ENCODE measurements at places on chromosomes 16 and 17. TPM values are rescaled to one million over a fixed set of nuclear protein-coding genes. Genes with fewer than 3 reads are reported as not detected.

DNA sequence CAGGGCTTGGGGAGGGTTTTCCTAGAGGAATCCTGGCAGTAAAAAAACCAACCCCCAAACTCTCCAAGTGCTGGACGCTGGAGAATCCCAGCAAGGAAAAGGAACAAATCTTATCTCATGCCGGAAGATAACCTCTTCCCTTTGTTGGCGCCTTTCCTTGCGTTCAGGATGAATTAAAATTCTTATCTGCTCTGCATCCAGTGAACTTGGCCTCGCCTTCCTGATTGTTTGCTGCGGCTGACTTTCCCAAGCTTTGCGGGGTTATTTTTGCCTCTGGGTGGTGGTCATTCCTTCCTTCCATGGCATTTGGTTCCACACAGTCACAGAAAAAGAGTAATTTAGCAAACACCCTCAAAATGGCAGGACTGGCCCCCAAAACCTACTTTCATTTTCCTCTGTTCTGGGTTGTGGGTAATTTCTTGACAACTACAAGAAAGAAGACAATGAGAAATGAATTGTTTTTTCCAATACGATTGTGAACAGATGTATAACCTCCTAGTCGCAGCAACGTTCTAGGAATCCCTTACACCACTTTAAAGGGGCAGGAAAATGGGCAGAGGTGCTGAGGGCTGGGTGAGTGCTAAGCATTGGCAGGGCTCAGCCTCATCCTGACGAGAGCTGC lies 77.8 kb downstream of the MRC2 start:
- DNase-seq = peak; percentile 69

GRCh38 chr17:57513569-57513968 lies 231.5 kb downstream of the CCDC182 start:
- no peak for DNase-seq

UMOD gene
- total RNA-seq = not detected

DNA sequence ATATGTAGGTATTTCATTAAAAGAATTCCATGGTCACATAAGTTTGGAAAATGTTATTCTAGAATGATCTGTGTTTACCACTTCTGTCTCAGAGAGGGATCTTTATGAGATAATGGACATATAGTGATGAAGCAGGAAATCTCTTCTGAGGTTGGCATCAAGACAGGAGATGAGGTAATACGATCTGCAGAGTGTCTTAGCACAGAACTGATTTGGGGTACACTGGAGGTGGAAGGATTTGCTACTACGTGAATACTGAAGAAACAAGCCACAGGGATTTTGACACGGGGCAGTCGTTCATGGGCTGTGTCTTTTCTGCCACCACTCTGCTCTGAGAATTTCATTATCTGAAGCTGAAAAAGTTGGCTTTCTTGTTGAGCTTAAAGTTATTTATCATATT lies 5.5 kb downstream of the CBFB start:
- peak; percentile 50 for DNase-seq

DNA sequence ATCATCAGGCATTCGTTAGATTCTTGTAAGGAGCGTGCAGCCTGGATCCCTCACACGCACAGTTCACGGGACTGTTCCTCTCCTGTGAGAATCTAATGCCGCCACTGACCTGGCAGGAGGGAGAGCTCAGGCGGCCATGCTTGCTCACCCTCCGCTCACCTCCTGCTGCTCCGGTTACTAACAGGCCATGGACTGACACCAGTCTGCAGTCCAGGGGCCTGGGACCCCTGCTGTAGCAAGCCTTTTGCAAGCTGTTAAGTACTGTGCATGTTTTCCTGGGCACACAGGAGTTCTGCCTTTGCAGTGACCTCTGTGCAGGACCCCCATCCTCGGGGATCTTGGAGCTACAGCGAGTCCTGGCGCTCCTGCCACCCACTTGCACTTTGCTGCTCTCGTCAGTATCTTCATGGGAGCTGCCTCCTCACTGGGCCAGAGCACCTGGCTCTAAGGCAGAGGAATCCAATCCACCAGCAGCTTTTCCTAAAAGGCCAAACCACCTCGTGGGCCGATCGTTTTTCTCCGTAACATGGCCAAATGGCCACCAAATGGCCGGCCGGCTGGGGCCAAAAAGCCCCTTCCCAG lies 230.6 kb downstream of the FOXL1 start:
- no peak for DNase-seq

DNA sequence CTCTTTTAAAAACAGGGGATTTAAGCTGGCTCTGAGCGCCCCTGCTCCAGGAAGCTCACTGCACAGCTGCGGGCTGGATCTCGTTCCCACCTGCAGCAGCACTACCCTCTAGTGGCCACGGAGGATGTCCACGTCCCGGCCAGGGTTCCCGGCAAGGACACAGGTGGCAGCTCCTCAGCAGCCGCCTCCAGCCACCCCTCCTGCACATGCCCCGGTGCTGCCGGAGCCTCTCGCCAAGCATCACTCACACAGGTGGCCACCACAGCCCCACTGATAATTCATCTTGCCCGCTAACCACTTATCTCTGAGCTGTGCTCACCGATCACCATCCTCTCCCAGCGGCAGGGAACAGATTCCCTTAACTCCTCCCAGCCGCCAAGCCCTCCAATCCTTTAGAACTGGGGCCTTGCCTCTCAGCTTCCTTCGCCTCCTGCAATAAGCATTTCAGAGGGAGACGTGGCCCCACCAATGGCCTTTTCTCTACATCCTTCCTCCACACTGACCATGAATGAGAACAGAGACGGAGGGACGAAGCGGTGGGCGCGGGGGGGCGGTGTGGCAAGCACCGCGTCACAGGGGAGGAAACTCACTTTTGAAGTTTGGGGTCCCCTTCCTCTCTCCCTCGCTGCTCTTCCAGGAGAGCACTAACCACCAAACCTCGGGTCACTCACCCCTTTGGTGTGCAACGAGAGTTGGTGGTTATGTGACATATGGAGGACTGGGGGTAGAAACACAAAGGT lies 222.1 kb downstream of the RBFOX3 start:
- DNase-seq = peak; percentile 36

DNA sequence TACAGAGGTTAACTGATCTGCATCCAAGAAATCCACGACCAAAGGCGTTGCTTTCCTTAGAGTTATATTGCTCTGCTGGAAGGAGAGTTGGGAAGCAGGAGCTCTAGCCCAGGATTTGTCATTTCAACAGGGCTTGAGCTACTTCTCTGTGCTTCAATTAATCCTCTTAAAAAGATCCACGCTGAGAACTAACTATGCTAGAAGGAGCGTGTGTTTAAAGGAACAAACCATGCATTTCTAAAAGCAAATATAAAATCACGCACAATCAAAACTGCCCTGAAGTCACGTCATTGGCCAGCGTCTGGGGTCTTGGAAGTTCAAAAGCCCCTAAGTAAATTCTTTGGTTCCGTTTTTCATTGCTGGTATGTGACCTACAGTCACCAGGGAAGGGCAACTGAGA lies 1.1 kb downstream of the ARL6IP1 start:
- DNase-seq = peak; percentile 34

DNA sequence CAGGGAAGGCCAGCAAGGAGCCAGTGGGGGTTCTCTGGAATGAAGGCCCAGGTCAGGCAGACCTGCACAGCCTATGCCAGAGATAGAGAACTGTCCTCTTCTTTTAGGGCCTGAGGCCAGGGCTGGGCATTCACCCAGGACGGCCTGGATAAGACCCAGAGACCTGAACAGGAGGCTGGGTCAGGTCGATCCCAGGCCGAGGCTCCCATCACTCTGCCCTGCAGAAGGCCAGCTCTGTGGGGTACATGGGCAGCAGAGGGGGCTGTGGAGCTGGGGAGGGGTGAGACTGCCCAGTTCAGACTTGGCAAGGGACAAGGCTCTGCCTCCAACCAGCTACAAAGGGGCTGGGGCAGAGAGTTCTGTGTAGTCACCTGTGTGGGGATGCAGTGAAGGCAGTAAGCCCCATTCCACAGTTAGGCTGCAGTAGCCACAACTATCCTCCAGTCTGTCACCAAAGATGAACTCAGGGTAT lies 14.6 kb downstream of the HSD11B2 start:
- no peak for DNase-seq

DNA sequence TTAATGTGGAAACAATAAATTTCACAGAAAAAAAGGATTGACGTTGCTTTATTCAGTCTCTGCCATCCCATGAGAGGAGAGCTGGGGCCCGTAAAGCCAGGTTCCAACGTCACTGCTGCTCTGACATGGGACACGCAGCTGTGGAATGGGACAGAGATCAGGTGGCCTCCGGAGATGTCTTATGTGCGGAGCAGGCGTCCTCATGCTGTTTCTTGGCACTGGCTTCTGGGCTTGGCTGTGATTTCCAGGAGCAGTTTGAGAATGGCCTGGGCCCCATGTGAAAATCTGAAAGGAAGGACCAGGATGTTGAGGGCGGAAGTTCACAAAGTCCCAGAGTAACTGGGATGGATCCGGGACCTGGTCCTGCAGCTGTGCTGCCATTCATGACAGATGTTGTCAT lies 32.4 kb downstream of the NDEL1 start:
- peak; percentile 18 for DNase-seq

PNPO gene
- total RNA-seq = 43.9 TPM

DNA sequence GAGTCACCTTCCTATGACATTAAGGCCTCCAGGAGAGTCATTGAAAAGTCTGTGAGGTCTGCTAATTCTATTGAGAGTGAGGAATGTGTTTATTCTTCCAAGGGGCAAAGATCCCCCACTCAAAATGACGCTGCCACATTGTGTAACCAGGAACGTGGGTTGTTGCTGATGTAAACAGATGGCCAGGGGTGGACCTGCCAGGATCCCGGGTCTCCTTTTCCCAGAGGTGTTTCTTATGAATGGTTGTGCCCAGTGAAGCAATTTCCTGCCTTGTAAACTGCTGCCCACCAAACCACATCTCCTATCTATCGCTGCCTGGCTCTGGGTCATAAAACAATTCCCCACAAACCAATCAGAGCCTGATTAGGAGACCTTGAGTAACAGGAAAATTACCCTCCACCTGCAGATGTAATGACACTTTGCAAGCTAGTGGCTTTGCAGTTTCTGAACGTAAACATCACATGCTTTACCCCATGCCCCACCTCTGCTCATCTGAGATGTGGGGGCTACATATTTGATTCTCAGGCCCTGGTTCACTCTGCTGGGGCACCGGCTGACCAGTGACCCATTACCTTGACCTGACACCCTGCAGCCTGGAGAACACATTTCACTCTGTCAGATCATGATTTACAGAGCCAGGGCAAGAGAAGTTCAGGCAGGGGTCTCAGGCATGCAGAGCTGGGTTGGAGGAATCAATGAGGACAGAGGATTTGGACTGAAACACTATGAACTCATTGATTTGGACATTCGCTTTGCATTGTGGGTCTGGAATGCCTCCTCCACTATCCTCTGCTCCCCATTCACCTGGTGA lies 33.1 kb upstream of the DDX52 start:
- no peak for DNase-seq

CD300C gene
- total RNA-seq = 1.2 TPM

ITGAD gene
- 1.5 TPM for total RNA-seq

GRCh38 chr17:77416105-77416713 lies 275.4 kb downstream of the SEC14L1 start:
- DNase-seq = no peak

DNA sequence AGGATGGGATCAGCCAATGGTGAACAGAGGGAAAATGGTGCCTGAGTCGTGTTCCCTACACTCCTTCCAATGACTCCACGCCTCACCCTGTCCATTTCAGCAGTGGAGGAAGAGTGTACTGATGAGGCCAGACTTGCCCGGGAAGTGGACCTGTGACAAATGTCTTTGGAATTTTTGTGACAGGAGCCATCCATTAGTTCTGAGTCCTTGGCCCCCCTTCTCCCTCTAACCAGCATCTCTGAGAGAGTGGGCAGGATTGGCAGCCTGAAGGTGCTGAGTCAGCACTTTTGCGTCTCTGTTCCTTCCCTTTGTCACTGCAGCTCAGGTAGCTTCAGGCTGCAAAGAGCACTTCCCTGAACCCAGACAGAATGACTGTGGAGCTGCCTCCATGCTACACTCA lies 30.8 kb downstream of the BEAN1 start:
- DNase-seq = no peak

- DNase-seq = no peak
Measured at GRCh38 chr16:76577003-76577402, 299.8 kb downstream of the CNTNAP4 start.

- DNase-seq = no peak
Measured at GRCh38 chr16:47848421-47849109, 307.2 kb downstream of the ABCC12 start.

GRCh38 chr17:802901-803881 lies 21.0 kb downstream of the MRM3 start:
- DNase-seq = no peak

DNA sequence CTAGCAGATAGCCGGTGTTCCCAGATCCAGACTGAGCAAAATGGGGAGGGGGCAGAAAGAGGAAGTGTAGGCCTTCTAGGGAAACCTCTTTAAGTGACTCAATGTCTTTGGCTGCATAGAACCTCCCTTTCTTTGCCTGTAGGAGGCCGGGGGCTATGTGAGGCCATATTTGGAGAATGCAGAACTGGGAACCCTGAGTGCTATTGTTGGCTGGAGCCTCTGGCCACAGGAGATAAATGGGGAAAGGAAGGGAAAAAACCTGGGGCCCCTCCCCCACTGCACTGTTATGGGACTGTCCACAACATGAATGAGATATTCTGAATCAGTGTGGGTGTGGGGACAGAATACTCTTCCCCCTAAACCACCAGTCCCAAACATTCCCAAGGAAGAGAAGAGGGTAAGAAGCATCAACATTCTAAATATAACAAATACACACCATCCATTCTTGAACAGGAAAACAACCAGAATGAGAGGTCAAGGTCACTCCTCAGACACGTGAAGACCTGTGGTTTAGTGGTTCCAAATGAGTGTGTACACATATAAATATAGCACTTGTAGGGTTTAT lies 2.4 kb downstream of the VPS25 start:
- no peak for DNase-seq

DNA sequence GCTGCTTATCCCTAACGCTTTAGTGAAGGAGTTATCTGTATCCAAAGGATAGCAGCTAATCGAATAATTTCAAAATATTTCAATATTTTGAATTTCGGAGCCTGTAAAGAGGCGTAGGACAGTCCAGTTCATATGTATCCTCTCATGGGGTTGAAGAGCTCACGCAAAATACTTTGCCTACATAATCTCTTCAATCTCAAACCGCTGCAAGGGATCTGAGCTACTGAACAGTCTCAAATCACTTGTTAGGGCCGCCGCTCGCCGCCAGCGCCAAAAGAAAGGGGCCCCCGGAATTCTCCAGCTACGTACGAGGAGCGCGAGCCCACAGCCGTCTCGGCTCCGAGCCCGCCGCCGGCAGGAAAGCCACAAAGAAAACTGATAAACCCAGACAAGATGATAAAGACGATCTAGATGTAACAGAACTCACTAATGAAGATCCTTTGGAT lies 601 bp upstream of the RFWD3 start:
- DNase-seq = peak; percentile 55

GRCh38 chr17:2420176-2420575 lies 19.3 kb upstream of the MNT start:
- no peak for DNase-seq
